ENCODE measurements at places on chromosomes 5 and 9.
A peak's percentile ranks its signal among the peaks of the same experiment; 100 is the strongest.

DNA sequence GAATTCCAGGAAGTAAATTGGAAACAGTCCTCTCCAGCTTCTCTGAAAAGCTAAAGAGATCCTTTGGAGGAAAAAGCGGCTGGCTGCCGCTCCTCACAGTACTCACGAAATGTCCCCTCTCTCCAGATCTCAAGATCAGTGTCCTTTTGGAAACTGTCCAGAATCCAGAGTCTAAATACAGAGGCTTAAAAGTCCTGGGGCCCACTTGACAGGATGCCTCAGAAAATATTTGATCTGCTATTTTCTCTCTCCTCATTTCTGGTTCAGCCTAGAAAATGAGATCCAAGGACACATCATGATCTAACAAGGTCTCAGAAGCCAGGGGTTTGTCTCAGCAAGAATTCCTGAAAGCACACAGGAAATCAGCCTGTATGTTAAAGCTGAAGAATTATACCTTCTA lies 7.2 kb downstream of the C1QTNF2 start:
- no peak for DNase-seq

- DNase-seq = no peak
These were observed 47.9 kb downstream of the MAST4 start for GRCh38 chr5:66644111-66644510.

DNA sequence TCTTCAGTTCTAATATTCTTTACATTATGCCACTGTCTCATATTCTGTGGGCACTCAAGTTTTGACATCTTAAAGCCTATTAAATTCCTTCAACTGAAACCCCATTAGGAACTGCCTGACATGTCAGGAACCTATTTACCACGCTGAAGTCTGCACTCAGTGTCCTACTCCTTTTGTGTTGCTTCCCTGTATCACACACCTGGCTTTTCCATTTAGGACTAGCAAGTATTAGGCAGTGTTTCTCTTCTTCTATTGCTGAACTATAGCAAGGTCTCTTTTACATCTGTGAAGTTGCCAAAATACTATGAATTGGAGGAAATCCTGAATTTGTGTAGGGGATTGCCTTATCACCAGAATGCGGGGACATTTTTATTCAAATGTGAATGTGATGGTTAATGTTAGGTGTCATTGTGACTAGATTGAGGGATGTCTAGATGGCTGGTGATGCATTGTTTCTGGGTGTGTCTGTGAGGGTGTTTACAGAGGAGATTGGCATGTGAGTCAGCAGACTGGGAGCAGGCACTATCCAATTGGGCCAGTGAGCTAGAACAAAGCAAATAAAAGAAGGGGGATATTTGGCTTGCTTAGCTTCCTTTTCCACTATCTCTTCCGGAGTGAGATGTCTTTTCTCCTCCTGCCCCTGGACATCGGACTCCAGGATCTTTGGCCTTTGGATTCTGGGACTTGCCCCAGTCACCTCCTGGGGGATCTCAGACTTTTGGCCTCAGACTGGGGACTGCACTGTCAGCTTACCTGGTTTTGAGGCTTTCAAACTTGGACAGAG lies 21.2 kb upstream of the VCAN start:
- DNase-seq = no peak

DNA sequence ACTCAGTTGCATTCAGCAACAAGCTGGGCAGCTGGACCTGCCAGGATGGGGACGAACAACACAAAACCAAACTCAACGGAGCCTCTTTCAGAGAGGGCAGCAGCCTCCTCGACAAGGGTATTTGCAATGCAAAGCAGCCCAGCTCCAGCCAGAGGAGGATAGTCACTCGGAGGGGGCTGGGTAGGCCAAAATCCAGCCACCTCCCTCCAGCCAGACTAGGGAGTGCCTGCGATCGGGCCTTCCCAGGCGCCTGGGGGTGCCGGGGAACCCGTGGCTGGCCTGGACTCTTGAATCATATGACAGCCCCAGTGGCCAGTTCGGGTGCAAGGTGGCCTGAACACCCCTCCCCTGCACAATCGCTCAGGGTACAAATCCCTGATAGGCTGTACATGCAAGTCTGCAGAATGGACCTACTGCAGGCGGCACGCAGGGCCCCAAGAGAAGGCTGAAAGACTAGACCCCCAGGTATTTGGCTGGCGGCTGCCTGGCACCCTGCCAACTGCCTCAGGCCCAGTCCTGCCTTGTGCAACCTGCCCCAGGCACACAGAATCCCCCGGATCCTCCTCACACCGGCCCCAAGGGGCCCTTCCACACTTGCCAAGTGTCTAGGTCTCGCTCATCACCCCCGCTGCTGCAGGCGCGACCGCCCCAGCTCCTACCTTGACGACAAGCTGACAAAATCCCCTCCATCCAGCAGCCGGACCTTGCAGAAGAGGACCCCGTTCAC lies 1.3 kb downstream of the EEIG1 start:
- no peak for DNase-seq

GRCh38 chr5:155466851-155467250 lies 453.3 kb downstream of the KIF4B start:
- DNase-seq = no peak

- DNase-seq = no peak
These were observed 64.5 kb downstream of the MFAP3 start for GRCh38 chr5:154103233-154103632.

DNA sequence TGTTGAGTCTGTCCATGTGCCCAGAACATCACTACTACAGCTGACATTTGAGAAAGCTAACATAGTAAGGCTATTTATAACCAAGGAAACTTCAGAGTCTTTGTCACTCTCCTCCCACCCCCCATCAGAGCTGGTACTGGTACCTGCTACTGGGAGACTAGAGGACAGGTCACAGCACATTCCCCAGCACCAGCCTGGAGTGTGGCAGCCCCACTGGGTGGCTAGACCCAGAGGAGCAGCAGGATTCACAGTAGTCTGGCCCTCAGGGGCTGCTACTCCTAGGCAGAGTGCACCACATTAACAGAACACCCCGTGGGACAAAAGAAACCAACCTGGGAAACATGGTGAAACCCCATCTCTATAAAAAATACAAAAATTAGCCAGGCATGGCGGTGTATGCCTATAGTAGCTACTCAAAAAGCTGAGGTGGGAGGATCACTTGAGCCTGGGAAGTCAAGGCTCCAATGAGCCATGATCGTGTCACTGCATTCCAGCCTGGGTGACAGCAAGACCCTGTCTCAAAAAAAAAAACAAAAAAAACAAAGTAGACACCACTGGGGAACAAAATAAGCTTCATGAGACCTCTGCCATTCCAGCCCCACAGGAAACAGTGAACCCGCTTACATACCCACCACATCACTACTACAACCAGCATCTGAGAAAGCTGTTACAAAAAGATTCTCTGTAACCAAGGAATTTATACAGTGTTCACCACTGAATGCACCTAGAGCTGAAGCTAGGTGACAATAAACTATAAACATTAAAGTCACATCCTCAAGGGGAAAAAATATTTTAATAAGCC lies 26.3 kb upstream of the PTGER4 start:
- DNase-seq = no peak

DNA sequence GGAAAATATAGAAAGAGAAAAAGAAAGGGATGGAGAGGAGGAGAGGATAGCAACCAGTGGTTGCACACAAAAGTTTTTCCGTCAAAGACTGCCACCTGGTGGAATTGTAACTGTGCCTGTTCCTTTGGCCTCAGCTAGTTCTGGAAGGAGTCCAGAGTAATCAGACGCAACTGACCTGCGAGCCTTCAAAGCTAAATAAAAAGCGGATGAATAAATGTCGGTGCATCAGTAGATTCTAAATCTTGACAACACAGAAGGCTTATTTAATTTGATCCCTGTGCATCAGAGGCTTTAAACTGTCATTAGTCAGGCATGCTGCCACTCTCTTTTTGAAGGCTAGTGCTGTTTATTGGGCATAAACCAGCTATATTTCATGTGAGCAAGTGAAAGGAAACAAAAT lies 132.9 kb upstream of the ACO1 start:
- DNase-seq = peak; percentile 6

DNA sequence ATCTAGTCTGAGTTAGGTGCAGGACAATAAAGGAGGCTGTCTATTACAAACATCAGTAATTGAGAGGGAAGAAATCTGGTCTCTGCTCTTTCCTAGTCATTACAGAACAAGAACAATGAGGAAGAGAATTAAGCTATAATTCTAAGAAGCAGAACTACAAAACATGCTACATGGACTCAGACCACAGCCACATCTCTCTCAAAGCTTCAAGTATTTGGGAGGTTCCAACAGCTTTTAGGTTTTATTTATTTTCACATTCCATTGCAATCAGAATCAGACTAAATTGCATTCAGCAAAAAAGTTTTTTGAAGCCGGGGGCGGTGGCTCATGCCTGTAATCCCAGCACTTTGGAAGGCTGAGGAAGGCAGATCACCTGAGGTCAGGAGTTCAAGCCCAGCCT lies 1.1 kb upstream of the GRPEL2 start:
- DNase-seq = no peak

DNA sequence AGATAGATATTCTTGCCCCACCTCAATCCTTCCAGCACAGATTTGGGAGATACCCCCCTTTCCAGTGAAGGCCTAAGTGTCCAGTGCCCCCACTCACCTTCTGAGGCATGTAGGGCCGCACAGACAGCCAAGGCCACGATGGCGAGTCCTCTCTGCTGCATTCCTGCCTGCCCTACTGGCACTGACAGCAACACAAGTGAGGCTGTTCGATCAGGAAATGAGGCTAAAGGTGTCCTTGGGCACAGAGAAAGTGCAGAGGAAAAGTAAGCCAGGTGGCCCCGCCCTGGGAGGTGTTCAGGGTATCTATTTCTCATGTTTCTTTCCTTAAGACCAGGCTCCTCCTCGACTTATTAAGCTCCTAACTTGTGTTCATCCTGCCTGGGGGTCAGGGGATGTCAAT lies at the start of gene CCL28:
Gene CCL28, minus strand, starts transcription at position 236 of the 400 bp plus-strand sequence. Its CDS starts 75 bp downstream, at position 161.
- no peak for DNase-seq

DNA sequence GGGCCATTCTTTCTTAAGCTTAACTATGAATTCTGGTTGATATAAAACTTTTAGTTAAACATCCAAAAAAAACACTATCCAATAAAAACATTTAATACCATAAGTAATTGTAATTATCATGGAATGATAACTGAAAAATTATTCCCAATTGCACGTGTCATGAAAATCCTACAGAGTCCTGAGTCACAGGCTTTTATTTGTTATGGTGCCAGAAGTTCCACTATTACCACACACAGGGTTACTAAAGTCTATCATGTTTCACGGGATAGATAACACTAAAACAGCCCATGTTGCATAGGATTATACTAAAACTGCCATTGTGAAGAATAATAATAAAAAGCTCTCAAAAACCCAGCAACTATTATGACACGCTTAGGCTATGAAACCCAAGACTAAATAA lies 1381.8 kb downstream of the EFNA5 start:
- DNase-seq = no peak

DNA sequence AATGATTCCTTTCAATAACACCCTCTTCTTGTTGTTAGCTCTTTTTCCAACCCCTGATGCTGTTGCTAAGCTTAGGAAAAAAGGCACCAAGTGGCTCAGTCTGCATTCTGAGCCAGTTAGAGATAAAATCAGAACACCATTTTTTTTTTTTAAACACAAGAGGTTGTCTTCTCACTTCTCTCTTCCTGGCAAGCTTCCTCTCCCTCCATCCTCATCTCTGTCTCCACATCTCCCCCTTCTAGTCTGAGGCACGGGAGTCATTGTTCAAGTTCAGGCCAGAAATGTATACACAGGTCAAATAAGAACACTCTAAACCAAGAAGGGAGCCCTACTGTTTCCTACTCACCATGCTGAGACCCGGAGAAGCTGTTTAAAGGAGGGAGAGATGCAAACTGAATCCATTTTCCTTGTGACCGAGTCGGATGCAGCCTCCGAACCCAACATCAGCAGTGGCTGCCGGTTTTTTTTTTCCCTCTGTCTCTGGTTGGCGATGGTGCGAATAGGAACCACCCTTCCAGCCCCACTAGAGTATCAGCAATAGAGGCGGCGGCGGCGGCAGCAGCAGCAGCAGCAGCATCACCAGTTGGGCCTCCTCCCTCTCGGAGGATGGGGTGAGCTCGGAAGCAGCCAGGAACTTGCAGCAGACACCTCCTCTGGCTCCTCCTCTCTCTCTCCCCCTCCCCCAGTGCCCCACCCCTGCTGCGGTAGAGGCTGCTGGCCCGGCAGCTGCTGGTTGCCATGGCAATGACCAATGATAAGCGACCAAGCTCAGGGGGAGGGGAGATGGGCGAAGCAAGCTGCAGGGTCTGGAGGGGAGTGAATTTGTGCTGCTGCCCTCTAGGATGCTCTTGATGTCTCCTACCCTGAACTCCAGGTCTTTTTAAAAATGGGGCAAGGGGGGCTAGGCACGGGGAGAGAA lies at the start of gene JAKMIP2:
Gene JAKMIP2, minus strand, starts transcription at position 619 of the 919 bp plus-strand sequence. CDS start 110,922 bp downstream, outside the sequence.
- DNase-seq = peak; percentile 65

DNA sequence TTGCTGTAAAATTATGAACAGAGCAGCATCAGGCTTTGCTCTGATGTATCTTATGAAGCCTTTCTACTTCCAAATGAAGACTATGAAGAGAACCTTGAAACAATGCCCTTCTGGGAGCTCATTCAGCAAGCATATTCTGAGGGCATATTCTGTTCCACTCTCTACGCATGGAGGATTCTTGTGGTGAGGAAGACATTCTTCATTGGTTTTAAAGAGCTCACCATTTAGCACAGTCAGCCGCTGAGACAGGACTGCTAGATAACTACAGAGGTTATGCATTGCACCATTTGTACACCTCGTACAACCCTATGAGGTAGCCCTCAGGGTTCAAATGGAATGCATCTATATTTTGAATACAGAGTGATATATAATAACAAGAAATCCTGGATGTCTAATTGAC lies 61.0 kb downstream of the INVS start:
- DNase-seq = no peak

DNA sequence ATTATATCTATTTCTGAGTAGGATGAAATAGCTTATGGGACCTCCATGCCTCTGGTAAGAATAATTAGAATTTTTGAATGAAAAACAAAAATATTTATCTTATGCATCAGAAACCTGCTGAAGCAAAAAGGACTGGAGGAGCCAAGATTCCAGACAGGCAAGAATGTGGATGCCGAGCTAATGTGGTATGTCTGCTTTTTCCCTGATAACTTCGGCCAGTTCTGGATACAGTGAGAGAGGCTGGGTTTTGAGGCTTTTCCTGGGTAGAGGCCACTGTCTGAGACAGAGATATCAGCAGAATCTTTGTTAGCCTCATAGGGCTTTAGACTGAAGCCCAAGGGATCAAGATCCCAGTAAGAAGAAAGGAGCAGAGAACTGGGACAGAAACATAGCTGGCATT lies 5.2 kb upstream of the CTNND2 start:
- DNase-seq = no peak

GRCh38 chr9:76086539-76086938 lies 196.1 kb downstream of the PCSK5 start:
- DNase-seq = no peak

Measured in stimulated activated CD4-positive, alpha-beta T cell treated with anti-CD3 and anti-CD28 coated beads, Interleukin-12 subunit alpha, Interleukin-12 subunit beta, amount 100 ng/mL, for 24 hours (primary cell).